Stimulated activated CD8-positive, alpha-beta memory T cell treated with anti-CD3 and anti-CD28 coated beads, Interleukin-7, amount 100 ng/mL, for 48 hours (primary cell): ENCODE measurements at places on chromosomes 12 and 14.

- DNase-seq = no peak
These were observed 42.6 kb upstream of the LRTM2 start for GRCh38 chr12:1777798-1778197.

DNA sequence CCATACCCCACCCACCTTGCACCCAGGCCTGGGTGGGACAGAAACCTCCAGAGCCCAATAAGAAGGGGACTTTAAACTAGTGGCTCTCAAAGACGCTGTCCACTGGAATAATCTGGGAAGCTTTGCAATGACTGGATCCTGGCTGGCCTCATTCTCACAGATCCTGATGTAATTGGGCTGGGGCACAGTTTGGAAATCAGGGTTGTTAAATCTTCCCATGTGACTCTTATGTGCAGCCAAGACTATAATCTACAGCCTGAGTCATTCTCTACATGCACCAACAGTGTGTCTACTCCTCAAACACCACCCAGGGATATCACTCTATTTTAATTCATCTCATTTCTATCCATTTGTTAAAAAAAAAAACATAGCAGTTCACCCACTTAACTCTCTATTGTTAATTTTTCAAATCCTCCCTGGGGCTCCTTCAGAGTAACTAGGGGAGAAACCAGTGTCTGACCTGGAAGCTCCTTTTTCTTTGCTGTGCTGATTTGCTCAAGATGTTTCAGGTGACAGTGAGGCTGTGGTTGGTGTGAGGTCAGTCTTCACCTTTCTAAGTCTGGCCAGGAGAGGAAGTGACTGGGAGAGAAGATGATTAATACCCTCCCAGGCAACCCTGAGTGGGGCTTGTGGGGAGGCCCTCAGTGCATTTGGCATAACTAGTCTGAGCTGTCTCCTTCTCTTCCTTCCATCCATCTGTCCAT, 211.6 kb upstream of the SFSWAP start:
- peak; percentile 11 for DNase-seq

GRCh38 chr14:47278233-47278842, 397.1 kb downstream of the MDGA2 start:
- DNase-seq = no peak

- no peak for DNase-seq
These were observed 31.9 kb downstream of the CACNA1C start for GRCh38 chr12:2084553-2085296.

GRCh38 chr12:89319122-89319521, 33.2 kb downstream of the DUSP6 start:
- DNase-seq = no peak

DNA sequence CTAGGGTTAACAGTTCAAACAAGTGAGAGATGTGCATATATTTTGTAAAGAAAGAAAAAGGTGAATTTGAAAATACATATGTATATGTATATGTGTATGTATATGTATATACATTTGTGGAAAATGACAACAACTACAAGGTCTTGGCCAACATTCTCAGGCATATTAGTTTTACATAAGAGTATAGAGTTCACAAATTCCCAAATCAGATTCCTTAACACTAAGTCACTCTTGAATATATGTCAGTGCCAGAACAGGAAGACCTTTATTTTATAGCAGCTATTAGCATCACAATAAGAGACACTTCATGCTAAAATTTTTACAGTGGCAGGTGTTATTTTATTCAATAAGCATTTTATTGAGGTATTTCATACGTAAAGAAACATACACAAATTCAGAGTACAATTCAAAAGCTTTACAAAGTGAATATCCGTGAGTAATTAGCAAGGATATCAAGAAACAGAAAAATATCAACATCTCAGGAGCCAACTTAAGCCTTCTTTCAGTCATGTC, 179.7 kb downstream of the SLC6A15 start:
- DNase-seq = no peak

DNA sequence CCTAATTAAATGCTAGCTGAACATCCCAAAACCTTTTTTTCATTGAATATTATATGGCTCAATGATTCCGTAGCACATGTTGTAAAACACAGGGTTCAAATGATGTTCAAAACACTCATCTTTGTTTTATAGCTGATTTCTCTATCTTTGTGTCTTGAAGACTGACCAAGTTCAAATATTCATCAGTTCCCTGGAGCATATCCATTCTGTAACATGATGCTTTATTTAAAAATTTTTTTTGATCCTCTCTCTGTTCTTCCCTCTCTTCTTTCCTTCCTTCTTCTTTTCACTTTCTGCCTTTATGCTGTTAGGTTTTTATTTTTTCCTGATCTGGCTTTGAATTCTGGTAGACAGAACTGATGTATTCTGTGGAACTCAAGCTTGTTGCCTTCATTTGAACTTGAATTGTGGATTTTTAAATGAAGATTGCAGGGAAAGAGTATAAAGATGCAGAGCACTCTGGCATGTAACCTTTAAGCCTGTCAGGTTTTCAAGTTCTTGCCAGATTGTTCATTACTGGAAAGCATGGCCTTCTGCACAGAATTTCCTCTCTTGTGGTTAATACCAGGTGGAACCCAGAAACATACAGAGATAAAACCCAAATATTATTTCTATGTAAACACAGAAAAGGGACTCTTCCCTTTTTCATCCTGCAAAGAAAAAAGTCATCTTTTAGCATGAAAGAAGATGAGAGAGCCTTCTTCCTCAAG, 39.5 kb downstream of the PROX2 start:
- no peak for DNase-seq

DNA sequence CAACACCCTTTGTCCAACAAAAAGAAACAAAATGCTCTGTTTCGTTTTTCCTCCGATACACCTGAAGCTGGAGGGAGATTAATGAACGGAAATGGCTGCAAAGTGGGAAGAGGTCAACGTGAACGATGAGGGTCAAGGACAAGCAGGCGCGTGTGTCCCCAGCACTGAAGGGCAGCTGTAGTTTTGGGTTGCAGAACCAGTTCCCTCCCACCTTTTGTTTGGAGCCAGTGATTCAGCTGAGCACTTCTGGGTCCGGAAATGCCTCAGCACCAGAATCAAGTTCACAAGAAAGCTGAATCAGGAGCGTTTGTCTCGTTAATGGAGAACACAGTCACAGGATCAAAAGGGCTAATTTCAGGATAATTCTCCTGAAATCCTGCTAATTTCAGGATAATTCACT, 51.1 kb upstream of the PWP1 start:
- no peak for DNase-seq

- no peak for DNase-seq
These were observed 118.5 kb downstream of the ANO6 start for GRCh38 chr12:45334396-45334795.

DNA sequence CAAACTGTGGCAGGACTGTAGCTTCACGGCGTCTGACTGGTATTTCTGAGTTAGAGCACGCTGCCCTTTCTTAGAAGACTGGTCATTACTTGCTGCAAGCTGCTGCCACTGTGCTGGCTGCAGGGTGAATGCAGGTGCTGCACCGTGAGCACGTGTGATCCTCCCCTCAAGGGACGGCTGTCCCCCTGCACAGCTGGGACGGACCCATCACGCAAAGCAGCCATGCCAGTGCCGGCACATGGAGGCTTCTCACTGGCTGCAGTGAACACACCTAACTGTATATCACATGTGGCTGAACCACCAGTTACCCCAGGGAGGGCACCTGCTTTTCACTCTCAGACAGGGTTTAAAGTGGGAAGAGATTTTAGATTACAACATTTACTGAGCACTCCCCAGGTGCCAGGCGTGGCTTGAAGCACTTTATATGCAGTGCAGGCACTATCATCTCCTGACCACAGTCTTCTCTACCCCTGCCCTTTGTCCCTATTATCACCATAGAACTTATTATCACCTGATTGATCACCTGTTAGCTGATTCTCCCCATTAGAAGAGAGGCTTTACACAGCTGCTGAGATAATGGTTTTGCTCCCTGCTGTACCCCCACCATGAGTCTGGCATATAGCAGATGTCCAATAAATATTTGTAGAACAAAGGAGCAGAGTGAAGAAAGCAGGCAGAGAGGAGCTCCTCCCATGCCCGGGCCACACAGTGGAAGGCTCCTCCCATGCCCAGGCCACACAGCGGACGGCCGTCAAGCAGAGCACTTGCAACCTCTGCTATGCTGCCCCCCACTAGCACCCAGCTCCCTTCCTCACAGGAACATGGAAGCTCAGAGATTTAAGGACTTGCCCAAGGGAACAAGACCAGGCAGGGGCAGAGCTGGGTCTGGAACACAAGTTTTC, 25.9 kb downstream of the SLC25A47 start:
- no peak for DNase-seq

- DNase-seq = no peak
These were observed 663 bp downstream of the LRRK2 start for GRCh38 chr12:40225337-40225983.

GRCh38 chr14:51451561-51451960, 200.1 kb upstream of the FRMD6 start:
- no peak for DNase-seq

- no peak for DNase-seq
These were observed 6.3 kb downstream of the NTN4 start for GRCh38 chr12:95784286-95784685.

DNA sequence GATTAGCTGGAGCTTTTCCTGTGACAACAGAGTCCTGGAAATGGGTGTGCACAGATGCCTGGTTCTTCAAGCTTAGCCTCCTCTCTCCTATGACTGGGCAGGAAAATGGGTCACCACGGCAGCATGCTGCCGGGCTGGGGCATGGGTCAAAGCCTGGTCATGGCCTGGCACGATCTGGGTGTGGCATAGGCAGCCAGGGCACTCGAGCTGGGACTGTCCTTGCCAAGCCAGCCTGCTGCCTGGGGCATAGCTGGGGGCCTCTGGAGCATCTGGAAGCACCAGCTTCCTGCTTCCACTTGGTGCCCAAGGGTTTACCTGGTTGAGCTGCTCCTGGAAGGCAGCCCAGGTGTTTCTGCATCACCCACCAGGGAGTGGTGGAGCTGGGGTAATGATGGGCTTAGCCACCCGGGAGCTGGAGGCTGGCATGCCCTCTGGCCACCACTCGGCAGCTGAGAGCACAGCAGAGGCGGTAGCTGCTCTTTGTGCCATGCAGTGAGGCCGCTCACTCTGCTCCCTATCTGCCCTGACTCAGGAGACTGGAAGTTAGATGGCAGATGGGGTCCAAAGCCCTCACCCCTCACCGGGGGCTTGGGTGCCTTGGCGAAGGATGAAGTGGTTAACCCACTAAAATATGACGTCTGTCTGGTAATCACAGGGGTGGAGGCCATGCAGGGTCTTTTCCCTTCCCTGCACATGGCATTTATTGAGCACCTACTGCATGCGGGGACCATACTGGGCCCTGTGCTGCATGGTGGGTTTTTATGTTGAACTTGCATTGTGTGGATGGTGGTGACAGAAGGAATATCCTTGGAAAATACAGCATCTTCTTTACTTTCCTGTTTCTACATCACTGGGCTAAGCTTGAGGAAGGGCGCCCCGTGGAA, 1.7 kb downstream of the OTUB2 start:
- DNase-seq = no peak

DNA sequence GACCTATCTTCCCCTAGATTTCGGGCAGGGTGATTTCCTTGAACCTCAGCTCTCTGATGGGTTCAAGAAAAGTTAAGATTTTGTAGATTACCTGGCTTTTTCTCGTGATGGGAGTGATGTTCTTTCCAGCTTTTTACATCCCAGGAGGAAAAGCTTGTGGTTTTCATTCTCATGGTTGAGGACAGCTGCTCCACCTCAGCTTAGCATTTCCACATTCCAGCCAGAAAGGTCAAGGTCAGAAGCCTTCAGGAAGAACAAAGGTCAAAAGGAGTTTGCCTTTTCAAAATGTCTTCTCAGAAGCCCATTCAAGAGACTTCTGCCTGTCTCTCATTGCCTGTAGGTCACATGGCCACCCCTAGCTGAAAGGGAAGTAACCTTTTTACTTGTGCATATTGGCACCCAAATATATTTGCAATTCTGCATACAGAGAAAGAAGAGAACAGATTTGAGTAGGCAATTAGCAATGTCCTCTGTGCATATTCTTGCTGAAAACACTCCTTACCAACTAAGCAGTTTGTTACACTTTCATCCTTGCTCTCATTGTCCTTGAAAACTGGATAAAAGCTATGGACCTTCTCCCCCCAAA, 6.6 kb upstream of the ADGRD1 start:
- DNase-seq = no peak

DNA sequence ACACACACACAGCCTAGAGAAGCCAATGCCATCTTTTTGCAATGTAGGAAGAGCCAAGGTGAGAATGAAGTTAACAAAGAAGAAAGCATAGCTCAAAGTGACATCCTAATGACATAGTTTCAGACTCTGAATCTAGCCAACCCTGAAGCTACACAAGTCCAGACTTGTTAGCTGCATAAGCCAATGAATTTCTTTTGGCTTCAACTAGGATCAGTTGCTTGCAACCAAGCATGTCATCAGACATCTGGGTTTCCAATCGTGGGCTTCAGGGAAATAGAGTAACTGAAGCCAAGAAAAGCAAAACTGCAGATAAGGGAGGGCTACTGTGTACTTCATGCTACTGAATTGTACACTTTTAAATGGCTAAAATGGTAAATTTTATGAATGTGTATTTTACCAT, 4.4 kb upstream of the GPHN start:
- DNase-seq = no peak

DNA sequence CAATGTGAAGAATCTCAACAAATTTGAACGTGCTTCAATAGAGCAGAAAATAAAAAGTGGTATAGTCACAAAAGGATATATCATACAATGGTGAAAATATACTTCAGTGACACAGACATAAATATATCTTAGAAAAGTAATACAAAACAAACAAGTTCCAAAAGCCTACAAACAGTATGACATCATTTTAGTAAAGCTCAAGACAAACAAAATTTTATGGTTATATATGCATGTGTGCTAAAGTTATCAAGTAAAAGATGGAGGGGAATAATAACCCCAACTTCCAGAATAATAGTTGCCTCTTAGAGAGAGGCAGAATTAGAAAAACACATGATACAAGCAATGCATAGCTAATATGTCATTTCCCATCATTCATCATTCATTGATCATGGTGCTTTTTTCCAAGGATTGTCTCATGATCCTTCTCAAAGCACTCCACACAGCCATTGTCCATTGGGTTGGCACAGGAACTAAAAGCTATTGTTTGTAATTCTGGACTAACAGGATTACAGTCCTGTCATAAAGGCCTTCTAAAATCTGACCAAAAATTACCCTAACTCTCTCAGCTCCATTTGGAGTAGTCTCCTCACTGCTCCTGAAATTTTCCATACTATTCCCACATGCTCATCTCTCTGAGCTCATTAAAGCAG, 59.5 kb downstream of the IFNG-AS1 start:
- no peak for DNase-seq

DNA sequence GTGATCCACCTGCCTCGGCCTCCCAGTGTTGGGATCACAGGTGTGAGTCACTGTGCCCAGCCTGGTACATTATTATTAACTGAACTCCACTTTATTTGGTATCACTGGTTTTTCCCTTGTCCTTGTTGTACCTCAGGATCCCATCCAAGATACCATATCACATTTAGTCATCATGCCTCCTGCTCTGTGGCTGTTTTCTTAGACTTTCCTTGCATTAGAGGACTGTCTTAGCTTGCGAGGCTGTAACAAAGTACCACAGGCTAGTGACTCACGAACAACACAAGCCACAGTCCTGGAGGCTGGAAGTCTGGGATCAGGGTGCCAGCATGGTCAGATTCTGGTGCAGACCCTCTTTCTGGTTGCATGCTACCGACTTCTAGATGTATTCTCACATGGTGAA, 12.2 kb downstream of the KLC1 start:
- DNase-seq = no peak

GRCh38 chr12:20588042-20588441, 107.1 kb upstream of the SLCO1C1 start:
- no peak for DNase-seq

- no peak for DNase-seq
These were observed 4.4 kb upstream of the ELK3 start for GRCh38 chr12:96189781-96190180.

- DNase-seq = peak; percentile 77
These were observed 10.6 kb downstream of the PHLDA1 start for GRCh38 chr12:76020731-76021672.
